GDM1 (cell line): ENCODE measurements at places on chromosomes 12 and 14.

DNA sequence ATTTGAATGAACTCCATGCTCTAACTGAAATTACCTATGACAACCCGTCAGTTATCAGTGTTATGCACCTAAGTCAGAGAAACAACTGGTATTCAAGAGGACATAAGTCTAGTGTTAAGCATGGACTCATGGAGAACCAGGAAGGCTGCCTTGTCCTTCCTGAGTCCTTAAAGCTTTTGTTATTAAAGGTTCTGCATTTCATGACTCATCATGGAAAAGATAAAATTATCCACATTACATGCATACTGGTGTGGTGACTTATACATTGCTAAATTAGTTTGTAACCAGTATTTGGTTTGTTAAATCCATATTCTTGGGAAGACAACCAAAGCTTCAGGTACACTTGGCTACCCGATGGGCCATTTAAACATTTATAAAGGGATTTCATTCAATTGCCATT is 6.5 kb upstream of the OR4E1 start:
- no peak for DNase-seq

DNA sequence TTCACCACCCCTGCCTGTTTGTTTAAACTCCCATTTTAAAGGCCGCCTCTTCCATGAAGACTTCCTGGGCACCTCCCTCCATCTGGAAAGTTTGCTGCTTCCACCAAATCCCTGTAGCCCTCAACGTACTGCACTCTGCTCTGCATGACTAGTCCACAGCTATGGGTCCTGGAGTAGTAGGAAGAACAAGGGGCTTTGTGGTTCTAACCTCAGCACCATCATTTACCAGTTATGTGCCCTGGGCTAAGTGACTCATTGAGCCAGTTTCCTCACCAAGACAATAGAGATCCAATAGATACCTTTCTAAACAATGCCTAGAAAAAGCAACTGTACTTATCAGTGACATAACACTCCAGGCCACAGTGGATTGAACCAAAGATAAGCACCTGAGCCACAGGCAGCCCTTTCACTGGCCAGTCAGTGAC is 8.5 kb upstream of the LTBP2 start:
- no peak for DNase-seq

DNA sequence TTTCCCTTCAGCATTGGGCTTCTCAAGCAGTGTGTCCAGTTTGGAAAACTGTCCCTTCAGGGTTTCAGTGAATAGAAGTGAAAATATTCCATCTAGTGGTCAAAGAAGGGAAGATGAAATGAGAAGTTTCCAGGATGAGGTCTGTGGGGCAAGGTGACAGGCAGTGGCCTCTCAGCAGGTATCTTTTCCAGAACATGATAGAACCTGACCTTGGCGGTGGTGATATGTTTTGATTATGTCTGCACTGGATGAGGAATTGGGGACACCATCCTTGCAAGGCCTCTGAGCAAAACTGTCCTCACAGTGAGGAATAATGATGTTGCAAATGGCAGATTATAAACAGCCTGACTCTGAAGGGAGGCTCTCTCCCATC is 4.7 kb downstream of the GPX2 start:
- no peak for DNase-seq

DNA sequence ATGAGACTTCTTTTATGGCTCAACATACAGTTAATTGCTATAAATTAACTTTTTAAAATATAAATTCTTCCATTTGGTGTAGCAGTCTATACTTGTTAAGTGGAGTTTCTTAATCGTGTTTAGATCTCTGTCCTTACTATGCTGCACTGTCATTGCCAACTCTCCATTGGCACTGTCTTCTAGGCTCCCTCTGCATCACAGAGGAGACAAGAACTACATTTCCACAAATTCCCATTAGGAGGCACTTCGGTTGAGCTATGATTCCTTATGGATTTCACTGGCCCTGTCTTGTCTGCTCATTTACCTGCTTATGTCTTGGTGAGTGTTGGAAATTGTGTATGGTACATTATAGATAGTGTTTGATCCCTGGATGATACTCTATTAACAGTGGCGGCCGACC is 630.9 kb upstream of the ATXN7L3B start:
- no peak for DNase-seq

GRCh38 chr14:60632257-60632656 is 17.0 kb downstream of the SIX1 start:
- DNase-seq = no peak

DNA sequence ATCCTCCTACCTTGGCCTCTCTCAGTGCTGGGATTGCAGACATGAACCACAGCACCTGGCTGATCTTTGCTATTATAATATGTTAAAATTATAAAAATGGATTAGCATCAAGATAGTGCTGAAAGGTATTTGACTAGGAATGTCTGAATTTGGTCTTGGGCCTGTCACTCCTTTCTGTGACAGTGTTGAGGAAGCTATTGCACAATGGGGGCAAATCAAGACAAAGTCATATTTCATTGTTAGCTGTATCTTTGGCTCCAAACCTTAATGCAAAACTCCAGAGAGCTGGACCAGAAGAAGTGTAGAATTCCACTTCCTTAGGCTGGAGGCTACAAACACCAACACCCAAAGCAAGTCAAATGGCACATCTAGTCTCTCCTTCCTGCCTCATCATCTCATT is 42.2 kb downstream of the ZCRB1 start:
- no peak for DNase-seq

- DNase-seq = no peak
Observed at GRCh38 chr14:31712244-31713127, 151.3 kb downstream of the NUBPL start.

GRCh38 chr14:29847056-29847380 is 80.6 kb downstream of the PRKD1 start:
- no peak for DNase-seq

GRCh38 chr14:76653875-76654572 is 107.2 kb upstream of the VASH1 start:
- DNase-seq = no peak

GRCh38 chr12:64122154-64122553 is 99.9 kb downstream of the KICS2 start:
- no peak for DNase-seq

DNA sequence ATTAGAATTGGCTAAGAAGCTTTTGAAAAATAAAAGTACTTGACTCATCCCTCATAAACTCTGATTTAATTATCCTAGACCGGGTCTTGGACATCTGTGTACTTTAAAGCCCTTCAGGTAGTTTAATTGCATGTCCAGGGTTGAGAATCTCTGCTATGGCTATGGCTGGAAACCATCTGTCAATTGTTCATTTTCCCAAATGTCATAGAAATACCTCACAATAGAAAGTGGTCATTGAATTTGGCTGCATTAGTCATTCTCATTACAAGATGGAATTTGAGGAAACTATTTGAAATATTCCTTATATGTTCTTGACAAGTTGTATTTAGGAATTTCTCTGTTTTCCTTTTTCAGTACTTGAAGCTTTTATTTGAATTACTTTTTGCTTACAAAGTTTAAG is 111.3 kb downstream of the TSHR start:
- no peak for DNase-seq

DNA sequence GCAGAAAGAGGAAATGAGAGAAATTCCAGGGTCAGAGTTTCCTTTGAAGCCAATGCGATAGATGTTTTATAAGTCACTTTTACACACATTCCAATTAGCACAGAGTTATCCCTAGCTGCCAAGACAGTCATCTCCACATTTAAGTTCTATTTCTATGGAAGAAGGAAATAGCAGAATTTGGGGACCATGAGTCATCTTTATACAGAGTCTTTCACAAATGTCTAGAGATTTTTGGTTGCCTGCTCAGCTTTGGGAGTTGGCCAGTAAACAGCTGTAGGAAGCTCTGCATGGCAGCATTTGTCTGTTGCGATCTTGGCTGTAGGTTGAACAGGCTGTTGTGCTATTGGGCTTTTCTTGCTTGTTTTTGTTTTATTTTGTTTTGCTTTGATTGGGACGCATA is 884.3 kb downstream of the GALC start:
- no peak for DNase-seq

DNA sequence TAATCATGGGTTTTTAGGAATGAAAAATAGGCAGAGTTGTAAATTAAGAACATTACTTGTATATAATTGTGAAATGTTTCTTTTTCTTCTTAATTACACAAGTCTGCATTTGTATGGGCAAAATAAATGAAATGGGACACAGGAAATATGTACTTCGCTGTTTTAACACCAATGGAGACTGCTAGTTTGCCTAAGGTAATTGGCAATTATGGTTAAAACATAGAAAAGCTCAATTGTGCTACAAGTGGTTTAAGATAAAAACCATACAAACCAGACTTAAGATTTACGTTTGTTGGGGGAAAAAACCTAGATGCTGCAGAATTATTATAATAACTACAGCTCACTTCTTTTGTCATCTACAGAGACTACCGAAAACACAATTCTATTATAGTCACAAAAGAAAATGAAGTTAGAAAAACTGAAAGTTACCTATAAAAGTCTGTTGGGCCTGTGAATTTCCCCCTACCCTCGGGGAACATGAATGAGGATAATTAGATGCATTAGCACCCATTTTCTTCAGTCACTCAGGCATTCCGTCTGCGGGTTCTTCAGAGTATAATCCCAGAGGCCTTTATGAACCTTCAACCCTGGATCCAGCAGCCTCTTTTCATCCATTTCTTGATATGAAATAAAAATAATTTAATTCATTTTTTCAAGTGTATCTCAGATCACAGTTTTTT is 37.2 kb downstream of the BTBD7 start:
- no peak for DNase-seq

DNA sequence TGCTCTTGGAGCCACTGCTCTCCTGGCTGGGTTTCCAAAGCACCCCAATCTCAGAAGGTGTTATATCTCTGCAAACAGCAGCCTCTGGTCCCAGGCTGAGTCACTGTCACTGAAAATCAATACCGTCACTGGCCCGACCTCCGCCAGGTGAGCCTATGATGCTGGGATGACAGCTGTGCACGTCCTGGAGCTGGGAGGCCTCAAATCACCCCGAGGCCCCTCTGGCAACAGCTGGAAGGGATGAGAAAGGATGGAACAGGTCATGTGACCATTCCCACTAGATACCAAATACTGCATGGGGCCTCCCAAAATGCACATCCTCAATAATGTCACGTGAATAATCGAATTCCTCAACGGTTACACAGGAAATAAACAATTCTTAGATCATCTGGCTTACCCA is 190.8 kb downstream of the TTC7B start:
- no peak for DNase-seq

DNA sequence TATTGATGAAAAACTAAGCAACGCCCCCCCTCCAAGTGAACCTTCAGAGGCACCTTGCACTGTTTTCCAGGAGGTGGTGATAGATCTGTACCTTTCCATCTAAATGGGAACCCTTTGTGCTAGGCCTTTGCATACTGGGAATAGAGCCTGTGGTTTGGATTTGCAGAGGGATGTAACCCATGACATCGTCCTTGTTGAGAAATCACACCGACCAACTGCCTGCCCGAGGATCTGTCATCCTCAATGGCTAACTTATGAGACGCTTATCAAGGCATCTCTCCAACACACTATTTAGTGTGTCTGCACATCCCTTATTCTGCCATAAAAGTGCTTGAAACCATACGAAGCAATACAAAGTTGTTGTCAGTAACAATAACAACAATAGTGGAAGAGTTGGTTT is 22.9 kb downstream of the NTN4 start:
- DNase-seq = no peak

GRCh38 chr12:109608793-109609192 is 35.2 kb downstream of the MVK start:
- DNase-seq = no peak

DNA sequence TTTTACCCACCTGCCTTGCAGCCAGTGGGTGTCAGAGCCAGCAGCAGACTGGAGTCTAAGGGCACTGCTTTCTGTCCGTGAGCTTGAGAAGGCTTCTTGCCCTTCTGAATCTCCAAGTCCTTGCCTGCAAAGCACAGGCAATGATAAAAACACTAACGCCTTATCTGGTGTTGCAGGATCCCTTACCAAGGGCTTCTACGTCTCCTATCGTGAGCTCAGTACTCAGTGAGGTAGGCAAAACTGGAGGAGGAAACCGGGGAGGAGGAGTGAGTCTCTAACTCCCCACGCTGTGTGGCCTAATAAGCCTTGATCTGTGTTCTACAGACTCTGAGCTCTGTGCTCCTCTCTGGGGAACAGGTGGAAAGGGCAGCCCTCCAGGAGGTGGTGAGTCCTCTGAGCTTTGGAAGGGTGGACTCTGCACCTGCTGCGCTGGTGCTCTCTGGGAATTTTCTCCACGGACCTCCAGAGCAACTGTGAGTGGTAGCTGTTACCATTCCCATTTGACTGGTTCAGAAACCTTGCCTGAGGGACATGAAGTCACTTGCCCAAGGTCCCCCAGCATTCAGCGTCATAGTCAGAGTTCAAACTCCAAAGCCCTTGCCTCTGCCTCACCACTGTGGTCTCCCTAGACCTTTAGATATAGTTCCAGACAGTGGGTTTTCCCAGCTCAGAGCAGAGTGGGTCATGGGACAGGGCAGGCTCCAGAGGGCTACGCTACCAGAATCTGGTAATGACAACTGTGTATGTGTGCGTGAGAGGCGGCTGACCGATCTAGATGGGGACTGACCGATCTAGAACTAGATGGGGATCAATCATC is 7.0 kb upstream of the MARK3 start:
- no peak for DNase-seq

- no peak for DNase-seq
Observed at GRCh38 chr12:116171549-116171948, 105.9 kb downstream of the MED13L start.

GRCh38 chr12:78671295-78671694 is 193.3 kb upstream of the SYT1 start:
- DNase-seq = no peak

DNA sequence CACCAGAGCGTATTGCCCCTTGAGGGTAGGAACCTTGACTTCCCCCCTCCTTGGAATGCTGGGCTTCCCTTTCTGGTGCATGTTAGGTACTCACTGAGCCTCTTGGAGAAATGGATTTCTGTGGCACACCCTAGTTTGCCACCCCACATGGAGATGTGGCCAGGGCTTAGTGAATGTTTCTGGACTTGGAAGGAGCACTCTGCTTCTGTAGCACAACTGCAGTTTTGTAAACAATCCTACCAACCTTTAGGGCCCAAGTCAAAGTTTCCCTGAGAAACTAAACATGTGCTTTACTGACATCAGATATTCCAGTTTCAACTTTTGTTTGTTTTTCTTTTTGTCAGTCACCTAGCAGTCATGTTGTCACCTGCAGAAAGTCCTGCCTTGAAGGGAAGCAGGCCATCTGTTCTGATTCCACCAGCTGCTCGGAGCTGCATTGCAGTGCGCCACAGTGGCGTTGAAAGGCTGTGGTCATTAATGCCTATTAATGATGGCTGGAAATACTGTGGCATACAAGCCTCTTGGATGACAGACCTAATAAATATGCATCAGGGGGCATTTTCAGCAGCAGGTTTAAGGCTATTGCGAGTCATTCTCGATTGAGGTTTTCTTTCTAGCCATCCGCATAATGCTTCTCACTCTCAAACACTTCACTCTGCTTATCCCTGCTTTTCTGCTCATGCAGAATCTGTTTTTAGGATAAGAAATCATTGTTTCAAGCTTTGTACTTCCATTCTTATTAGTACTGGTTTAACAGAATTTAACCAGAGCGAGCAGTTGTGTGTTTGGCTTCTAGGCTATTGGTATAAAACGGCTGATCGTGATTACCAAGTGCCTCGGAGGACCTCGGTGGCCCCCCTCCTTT is 7.8 kb downstream of the PELI2 start:
- DNase-seq = no peak

GRCh38 chr14:58460772-58461171 is 33.3 kb downstream of the KIAA0586 start:
- DNase-seq = no peak
